A549 treated with DMSO at 1 μM for 4 hours (cell line): ENCODE measurements at places on chromosomes 5 and 9. TPM values are rescaled to one million over a fixed set of nuclear protein-coding genes. Genes with fewer than 3 reads are reported as not detected.

The FGFR4 gene
- 22.0 to 26.5 TPM (median 23.1 TPM) in 5 replicates for total RNA-seq

The SPATA9 gene
- total RNA-seq, result 0.13 TPM in 1 of 5 replicates, not detected in the others

The AGXT2 gene
- not detected in 5 replicates for total RNA-seq

The GRPEL2 gene
- 7.8 to 10.0 TPM (median 9.1 TPM) in 5 replicates for total RNA-seq

The LRRC19 gene
- total RNA-seq, result not detected in 5 replicates
